Neural crest cell (in vitro differentiated cells): ENCODE measurements at places on chromosomes 7 and 10. TPM values are rescaled to one million over a fixed set of nuclear protein-coding genes. Genes with fewer than 3 reads are reported as not detected.

- peaks cover 3% of the 10 kb centered on the region for H3K27me3 ChIP-seq
- DNase-seq = no peak
- H3K36me3 ChIP-seq = no peaks in the 10 kb centered on the region
- peak overlapping the region; percentile 93 for H3K4me3 ChIP-seq
Observed at GRCh38 chr10:102743078-102743587, 615 bp upstream of the WBP1L start.

- H3K4me3 ChIP-seq = no peak overlapping the region
- no peaks in the 10 kb centered on the region for H3K36me3 ChIP-seq
- H3K27me3 ChIP-seq = no peaks in the 10 kb centered on the region
- peak; percentile 83 for DNase-seq
Observed at GRCh38 chr7:137626469-137627067, 220.2 kb downstream of the DGKI start.

- H3K4me3 ChIP-seq = no peak overlapping the region
- no peak for DNase-seq
- H3K27me3 ChIP-seq = no peaks in the 10 kb centered on the region
- H3K36me3 ChIP-seq = no peaks in the 10 kb centered on the region
- H3K4me1 ChIP-seq = no peaks in the 10 kb centered on the region
Observed at GRCh38 chr7:46616636-46617035, 695.6 kb upstream of the IGFBP3 start.

DNA sequence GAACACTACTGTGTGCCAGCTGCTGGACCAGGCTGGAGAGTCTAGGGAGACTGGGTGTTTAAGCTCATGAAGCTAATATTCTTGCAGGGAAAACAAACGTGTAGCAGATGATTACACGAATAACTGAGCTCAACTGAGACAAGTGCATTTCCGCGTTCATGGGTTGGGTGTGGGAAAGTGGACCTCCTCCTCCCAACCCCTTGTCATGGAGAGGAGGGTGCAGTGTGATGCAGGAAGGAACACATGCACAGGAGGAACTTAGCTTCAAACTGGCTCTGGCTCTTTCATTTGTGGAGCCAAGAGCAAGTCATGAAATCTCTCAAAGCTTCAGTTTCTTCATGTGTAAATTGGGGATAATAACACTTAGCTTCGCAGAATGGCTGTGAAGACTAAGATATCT, 204.3 kb downstream of the ARHGAP12 start:
- H3K36me3 ChIP-seq = peaks cover 16% of the 10 kb centered on the region
- H3K27ac ChIP-seq = no peak overlapping the region
- DNase-seq = no peak
- H3K4me3 ChIP-seq = no peak overlapping the region

GRCh38 chr7:122686360-122686878, 12.5 kb downstream of the RNF133 start:
- no peaks in the 10 kb centered on the region for H3K4me1 ChIP-seq
- DNase-seq = no peak
- H3K27me3 ChIP-seq = no peaks in the 10 kb centered on the region
- no peak overlapping the region for H3K27ac ChIP-seq

Gene PANK1
- total RNA-seq = 46.9 and 47.2 TPM in 2 replicates

DNA sequence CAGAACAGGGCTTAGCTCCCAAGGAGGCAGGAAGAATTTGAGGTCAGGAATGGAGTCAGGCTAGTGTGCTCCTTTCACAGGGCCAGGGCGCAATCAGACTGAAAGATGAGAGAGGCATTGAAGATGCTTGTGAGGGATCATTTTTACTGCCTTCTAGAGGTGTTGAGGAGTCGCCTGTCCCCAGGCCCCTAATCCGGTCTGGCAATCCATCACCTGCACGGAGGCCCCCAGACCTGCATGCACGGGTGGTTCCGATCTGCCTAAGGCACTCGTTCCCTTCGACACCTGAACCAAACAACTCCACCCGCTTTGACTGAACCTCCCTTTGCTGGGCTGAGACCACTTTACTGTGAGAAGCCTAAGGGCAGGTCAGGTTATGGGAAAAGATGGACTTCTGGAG, 8.0 kb downstream of the FOXI2 start:
- no peak overlapping the region for H3K4me3 ChIP-seq
- no peaks in the 10 kb centered on the region for H3K36me3 ChIP-seq
- no peak overlapping the region for H3K27ac ChIP-seq
- DNase-seq = no peak
- H3K27me3 ChIP-seq = peaks cover 43% of the 10 kb centered on the region
- peaks cover 5% of the 10 kb centered on the region for H3K4me1 ChIP-seq

DNA sequence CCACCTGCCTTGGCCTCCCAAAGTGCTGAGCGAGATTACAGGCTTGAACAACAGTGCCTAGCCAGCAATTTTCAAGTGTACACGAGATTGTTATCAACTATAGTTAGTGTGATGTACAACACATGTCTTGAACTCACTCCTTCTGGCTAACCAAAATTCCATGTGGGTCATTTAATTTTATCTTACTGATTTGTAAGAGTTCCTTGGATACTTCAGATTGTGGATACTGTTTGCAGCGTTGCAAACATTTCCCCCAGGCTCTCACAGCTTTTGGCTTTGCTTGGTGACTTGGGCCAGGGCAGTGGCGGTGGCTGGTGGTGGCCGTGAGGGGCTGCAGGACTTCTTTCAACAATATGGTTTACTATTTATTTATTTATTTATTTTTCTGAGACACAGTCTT, 8.5 kb upstream of the TMEM270 start:
- no peak overlapping the region for H3K27ac ChIP-seq
- peaks cover 35% of the 10 kb centered on the region for H3K27me3 ChIP-seq
- H3K4me3 ChIP-seq = no peak overlapping the region
- DNase-seq = no peak
- no peaks in the 10 kb centered on the region for H3K36me3 ChIP-seq

DNA sequence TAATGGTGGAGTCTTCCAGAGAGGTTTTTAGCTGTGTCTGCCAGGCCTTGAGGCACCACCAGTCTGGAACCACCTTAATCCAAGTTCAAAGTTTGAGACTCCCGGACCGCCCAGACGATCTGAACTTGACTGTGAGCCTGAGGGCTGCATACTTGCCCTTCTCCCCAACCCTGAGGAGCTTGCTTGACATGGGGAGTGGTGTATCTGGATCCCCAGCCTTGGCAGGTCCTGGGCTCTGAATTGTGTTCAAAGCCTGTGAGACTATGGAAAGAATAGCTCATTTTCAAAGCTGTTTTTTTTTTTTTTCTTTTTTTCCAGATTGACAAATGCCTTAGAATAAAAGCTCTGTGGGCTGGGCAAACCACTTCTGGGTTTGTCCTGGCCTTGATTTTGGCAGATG, 22.3 kb upstream of the CAMK1D start:
- H3K4me1 ChIP-seq = peaks cover 18% of the 10 kb centered on the region
- H3K36me3 ChIP-seq = no peaks in the 10 kb centered on the region
- no peak overlapping the region for H3K4me3 ChIP-seq
- H3K27me3 ChIP-seq = no peaks in the 10 kb centered on the region
- no peak for DNase-seq

Gene VSTM4
- 2.2 and 2.3 TPM in 2 replicates for total RNA-seq

DNA sequence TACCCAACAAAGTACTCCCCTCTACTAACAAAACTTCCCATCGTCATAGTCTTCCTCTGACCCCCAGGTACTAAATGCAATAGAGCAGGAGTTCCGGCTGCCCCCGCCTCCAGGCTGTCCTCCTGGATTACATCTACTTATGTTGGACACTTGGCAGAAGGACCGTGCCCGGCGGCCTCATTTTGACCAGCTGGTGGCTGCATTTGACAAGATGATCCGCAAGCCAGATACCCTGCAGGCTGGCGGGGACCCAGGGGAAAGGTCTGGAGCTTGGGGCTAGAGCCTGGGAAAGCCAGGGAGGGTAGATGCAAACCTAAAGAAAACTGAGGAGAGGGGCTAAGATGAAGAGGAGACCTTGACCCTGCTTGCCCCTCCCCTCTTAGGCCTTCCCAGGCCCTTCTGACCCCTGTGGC, 15.3 kb downstream of the EPHB6 start:
- no peak for DNase-seq
- no peak overlapping the region for H3K27ac ChIP-seq
- no peaks in the 10 kb centered on the region for H3K4me1 ChIP-seq

Gene CPA4
- 0.41 and 0.72 TPM in 2 replicates for total RNA-seq

DNA sequence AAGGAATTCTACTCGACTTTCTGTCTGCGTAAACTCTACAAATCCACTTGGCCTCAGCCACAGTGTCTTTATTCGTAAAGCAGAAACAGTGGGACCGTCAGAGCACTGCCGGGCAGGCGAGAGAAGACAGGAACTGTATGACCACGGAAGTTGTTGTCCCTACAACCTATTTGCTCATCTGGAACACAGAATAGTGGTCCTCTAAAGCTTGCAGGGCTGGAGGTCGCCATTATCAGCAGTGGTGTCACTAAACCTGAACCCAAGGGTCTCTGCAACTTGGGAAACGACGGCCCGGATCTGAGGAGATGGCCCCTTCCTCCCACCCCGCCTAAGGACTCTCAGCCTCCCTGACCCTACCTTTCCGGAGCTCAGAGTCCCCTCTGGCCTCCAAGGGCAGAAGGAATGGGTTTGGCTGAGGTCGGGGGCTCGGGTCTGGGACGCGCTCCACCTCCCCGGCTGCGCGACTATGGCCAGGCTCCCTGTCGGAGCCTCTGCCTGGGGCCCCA, 442 bp downstream of the STYXL1 start:
- DNase-seq = no peak
- peak overlapping the region; percentile 99 for H3K27ac ChIP-seq
- H3K4me1 ChIP-seq = peaks cover 22% of the 10 kb centered on the region

Gene PDE1C
- total RNA-seq = 0.26 and 1.1 TPM in 2 replicates

Gene TUBAL3
- total RNA-seq = not detected in 2 replicates

Gene MYOZ1
- total RNA-seq = 0.16 and 0.18 TPM in 2 replicates

DNA sequence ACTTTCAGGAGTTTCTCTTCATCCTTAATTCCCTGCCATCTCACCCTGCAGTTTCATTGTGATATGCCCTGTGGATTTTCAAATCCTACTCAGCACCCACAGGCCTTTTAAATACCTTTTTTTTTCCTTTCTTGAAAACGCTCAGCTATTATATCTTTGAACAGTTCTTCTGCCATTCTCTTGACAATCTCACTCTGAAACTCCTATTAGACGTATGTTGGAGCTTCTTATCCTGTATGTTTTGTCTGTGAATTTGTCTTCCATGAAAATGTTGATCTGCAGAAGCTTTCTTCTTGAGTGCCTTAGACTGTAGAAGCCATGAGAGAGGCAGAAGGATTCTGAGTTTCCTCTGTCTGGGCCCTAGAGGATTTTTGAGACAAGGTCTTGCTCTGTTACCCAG, 18.9 kb upstream of the YAE1 start:
- no peaks in the 10 kb centered on the region for H3K4me1 ChIP-seq
- no peak overlapping the region for H3K27ac ChIP-seq
- DNase-seq = no peak
- H3K27me3 ChIP-seq = no peaks in the 10 kb centered on the region

Gene ADAM12
- 81.4 and 82.4 TPM in 2 replicates for total RNA-seq

Gene REPIN1
- 212 and 224 TPM in 2 replicates for total RNA-seq

- no peaks in the 10 kb centered on the region for H3K4me1 ChIP-seq
- no peak for DNase-seq
- no peaks in the 10 kb centered on the region for H3K27me3 ChIP-seq
- H3K27ac ChIP-seq = no peak overlapping the region
- H3K4me3 ChIP-seq = no peak overlapping the region
Observed at GRCh38 chr10:9898633-9899395, 1118.9 kb upstream of the CELF2 start.

Gene ADARB2
- 1.6 and 1.8 TPM in 2 replicates for total RNA-seq

- peaks cover 6% of the 10 kb centered on the region for H3K4me1 ChIP-seq
- peaks cover 16% of the 10 kb centered on the region for H3K36me3 ChIP-seq
- no peaks in the 10 kb centered on the region for H3K27me3 ChIP-seq
- no peak overlapping the region for H3K27ac ChIP-seq
- no peak overlapping the region for H3K4me3 ChIP-seq
Observed at GRCh38 chr10:21584834-21585530, 51.0 kb downstream of the MLLT10 start.

DNA sequence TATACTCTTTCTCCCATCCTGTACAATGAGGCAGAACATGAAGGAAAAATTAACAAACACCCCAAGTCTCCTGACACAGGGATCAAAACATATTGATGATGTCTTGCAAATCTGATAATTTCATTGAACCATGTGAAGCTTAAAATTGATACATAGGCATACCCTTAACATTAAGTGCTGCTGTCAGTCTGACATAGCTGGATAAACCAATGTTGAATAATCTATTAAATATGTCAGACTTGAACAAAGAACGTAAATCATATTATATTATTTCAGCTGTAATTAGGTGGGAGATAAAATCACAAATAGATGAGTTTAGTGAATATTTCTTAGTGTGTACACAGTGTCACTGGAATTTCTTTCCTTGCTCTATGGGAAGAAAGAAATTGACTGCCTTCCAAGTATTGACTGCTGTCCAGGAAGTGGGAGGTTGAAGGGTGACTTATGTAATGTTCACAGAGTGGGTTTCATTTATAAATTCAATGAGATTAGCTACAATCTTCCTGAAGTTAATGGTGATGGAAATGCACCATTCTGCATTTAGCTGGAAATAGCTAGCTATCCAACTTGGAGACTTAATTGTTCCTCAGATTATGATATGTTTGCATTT, 170.8 kb downstream of the AUTS2 start:
- no peak for DNase-seq
- H3K4me3 ChIP-seq = no peak overlapping the region
- H3K27me3 ChIP-seq = no peaks in the 10 kb centered on the region

Gene UBE3C
- 46.1 and 46.8 TPM in 2 replicates for total RNA-seq

Gene PSD
- total RNA-seq = 36.1 and 37.4 TPM in 2 replicates

Gene CHCHD2
- total RNA-seq = 318 and 330 TPM in 2 replicates

Gene CUZD1
- not detected in 2 replicates for total RNA-seq

- peaks cover 12% of the 10 kb centered on the region for H3K4me1 ChIP-seq
- peaks cover 14% of the 10 kb centered on the region for H3K36me3 ChIP-seq
- H3K4me3 ChIP-seq = no peak overlapping the region
- DNase-seq = no peak
- no peaks in the 10 kb centered on the region for H3K27me3 ChIP-seq
Observed at GRCh38 chr7:75621124-75621523, 117.6 kb downstream of the HIP1 start.

GRCh38 chr7:54946764-54947163, 72.1 kb upstream of the EGFR start:
- no peaks in the 10 kb centered on the region for H3K27me3 ChIP-seq
- H3K36me3 ChIP-seq = no peaks in the 10 kb centered on the region
- H3K4me3 ChIP-seq = no peak overlapping the region
- no peak for DNase-seq

GRCh38 chr10:104021246-104021645, 54.3 kb downstream of the SLK start:
- H3K4me1 ChIP-seq = no peaks in the 10 kb centered on the region
- H3K27me3 ChIP-seq = no peaks in the 10 kb centered on the region
- DNase-seq = no peak
- H3K4me3 ChIP-seq = no peak overlapping the region
- H3K36me3 ChIP-seq = peaks cover 15% of the 10 kb centered on the region

- no peak overlapping the region for H3K27ac ChIP-seq
- peaks cover 42% of the 10 kb centered on the region for H3K4me1 ChIP-seq
- DNase-seq = no peak
- peaks cover 3% of the 10 kb centered on the region for H3K36me3 ChIP-seq
Observed at GRCh38 chr10:33335551-33335800, 1.0 kb upstream of the NRP1 start.

Gene ABCB4
- 5.8 and 6.7 TPM in 2 replicates for total RNA-seq

- no peaks in the 10 kb centered on the region for H3K36me3 ChIP-seq
- no peak overlapping the region for H3K27ac ChIP-seq
- DNase-seq = no peak
- H3K4me1 ChIP-seq = peaks cover 5% of the 10 kb centered on the region
Observed at GRCh38 chr10:85612378-85612775, 754.2 kb downstream of the GRID1 start.
